Stimulated activated CD4-positive, alpha-beta T cell treated with anti-CD3 and anti-CD28 coated beads, Interleukin-4, amount 100 ng/mL, for 4 hours (primary cell): ENCODE measurements at places on chromosomes 2 and 18.
A peak's percentile ranks its signal among the peaks of the same experiment; 100 is the strongest.

DNA sequence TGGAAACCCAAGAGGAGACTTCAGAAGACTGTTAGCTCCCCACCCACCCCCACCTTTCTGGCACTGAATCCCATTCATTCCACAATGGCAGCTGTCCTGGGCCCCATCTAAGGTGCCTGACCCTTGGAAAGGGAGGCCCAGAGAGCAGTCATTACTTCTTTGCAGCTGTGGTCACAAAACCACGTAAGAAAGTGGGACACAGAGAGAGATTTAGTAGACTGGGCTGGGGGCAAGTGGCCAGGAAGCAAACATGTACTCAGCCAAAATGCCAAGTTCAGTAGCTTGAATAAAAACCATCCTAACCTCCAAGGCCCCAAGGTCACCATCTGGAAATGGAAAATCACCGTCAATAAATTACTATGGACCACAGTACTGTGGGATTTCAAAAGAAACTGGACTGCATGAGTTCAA lies 381.4 kb downstream of the TNS1 start:
- DNase-seq, result no peak

GRCh38 chr2:119196301-119197125 lies 27.1 kb upstream of the STEAP3 start:
- no peak for DNase-seq

GRCh38 chr2:88171966-88172365 lies 1.8 kb downstream of the THNSL2 start:
- no peak for DNase-seq

GRCh38 chr2:209773377-209773776 lies 1.7 kb downstream of the UNC80 start:
- no peak for DNase-seq

DNA sequence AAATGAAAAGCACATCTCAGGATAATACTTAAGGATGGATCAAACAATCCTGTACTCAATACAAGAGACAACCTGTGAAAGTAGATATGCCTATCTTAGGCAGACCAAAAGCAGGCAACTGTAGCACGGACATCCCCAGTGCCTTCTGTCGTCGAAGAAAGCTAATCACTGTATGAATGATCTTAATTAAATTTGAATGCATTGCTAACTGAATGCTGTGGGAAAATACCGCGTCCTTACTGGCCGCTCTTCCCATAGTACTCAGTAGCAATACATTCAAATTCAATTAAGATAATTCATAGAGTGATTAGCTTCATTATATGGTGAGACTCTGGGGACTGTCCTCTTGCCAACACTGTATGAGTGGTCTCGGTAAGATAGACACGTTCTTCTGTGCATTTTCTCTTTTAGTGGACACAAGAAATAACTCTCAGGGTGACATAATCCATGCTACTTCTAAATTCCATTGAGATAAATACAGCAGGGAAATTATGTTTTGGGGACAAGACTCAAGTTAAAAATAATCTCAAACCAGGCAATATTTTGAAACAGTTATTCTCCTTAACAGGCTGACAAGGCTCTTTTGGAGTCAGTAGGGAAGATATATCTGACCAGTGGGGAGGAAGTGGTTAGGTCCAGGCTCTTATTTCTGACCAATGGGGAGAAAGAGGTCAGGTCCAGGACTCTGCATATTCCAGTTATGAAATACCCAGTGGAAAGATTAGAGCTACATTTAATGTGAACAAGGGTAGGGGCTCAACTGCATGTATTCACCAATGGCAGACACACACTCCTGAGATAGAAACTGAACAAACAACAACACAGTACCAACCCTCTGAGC lies 97.3 kb downstream of the DOCK10 start:
- no peak for DNase-seq

DNA sequence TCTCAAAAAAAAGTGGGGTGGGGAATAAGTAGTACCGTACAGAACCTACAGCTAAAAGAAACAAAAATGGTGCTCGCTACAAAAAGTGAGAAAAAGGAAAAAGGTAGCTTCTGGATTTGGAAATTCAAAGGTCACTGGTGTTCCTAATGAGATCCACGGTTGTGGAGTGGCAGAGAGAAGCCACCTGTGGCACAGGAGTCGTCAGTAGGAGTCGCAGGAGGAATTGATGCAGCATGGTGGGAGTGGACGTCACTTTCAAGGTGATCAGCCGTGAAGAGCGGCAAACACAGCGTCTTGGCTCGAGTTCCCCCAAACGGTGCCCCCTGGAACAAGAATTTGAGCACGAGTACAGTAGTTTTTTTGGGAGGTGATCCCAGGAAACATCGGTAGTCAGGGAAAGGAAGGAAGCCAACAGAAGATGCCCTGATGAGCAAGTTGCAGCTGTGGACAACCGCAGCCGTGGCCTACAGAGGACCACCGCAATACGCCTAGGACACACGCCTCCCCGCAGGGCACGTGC lies 1.4 kb upstream of the TTL start:
- DNase-seq, result peak; percentile 9

GRCh38 chr2:86233436-86233835 lies 34.2 kb downstream of the MRPL35 start:
- no peak for DNase-seq

DNA sequence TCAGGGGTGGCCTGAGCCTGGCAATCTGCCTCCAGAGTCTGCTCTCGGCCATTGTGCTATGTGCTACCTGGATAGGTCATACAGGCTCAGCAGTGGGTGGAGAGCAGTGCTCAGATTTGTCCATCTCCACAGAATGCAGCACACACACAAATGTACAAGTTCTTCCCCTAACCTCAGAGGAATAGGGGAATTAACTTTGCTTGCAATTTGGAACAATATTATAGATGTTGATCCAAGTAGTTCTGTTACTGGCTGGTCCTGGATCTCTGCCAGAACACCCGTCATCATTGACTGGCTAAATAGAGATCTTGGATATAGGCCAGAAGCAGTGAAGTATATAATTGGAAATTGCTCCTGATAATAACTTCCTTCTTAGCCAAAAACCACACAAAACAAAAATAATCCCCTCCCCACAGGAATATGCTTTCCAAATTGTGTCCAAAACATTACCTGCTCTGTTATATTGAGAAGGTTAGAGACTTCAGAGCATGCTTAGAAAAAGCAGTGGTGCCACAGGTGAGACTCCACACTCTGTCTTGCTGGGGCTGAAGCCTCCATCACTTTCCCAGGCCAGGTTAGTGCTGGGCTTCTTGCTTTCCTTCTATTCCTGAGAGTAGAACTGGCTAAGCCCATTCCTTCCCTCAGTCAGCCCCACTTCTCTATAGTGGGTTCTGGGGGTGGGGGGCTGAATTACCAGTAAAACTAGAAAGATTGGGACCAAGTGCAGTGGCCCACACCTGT lies 38.8 kb downstream of the NCAPH start:
- DNase-seq, result no peak

DNA sequence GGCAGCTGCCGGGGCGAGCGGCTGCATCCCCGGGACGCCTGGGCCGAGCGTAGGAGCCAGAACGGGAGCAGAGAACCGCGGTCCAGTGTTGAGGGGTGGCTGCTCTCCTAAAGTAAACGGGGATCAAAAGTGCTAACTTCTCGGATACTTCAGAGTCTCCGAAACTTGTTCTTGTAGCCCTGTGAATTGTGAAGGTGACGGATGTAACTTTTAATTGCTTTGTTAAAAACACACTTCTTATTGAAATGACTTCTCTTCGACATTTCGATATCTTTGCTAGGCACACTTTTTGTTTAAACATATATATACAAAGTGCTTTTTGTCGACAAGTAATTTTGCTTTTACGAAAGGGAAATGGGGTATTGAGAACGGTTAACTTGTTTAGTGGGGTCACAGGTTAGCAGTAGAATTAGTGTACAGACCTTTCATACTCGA lies 540 bp downstream of the ATP9B start:
- DNase-seq, result no peak

GRCh38 chr2:30230497-30231211 lies 680 bp upstream of the LBH start:
- DNase-seq, result no peak

- no peak for DNase-seq
Observed at GRCh38 chr2:184920451-184920965, 322.2 kb downstream of the ZNF804A start.

DNA sequence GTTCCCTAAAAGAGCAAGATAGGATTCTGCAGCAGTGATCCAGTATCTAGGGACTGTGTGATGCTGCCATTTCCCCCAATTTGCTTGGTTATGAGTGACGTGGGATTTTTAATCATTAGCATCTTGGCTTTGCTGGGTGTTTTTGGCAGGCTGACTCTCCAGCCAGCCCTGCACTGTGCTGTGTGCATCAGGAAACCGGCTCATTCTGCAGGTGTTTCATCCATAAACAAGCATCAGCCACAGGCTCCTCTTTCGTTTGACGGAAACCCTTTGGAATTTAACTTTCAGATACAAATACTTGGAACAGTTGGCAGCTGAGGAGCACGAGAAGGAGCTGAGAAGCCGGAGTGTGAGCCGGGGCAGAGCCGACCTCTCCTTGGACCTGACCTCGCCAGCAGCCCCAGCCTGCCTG lies 135.9 kb downstream of the TPGS2 start:
- DNase-seq, result no peak

DNA sequence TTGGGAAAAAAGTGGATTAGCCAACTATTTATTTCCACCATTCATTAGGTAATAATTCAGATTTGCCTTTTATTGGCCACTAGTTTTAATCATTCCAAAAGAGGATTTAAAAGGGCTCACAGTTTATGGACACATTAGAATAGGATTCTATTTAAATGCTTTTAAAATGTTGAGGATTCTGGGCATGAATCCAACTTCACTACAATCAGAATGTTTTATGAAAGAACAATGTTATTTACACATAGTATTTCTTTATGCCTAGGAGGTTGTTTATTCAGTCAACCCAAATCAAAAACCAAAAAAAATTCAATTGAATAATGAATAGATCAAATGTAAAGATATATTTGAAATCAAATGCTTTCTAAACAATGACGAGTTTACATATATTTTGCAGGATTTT lies 232.2 kb downstream of the GULP1 start:
- DNase-seq, result no peak

DNA sequence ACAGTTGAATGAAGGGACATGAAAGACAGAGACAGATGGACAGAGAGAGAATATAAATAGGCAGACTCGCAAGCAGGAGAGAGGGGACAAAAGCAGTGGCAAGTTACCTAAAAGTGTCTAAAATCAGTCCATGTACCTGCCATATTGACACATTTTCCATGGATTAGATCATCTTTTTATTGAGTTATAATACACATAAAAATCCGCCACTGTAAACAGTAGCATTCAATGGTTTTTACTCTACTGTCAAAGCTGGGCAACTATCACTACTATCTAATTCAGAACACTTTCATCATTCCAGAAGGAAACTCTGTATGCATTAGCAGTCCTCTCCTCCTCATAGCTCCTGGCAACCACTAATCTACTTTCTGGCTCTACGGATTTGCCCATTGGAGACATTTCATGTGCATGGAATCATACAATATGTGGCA lies 10.1 kb downstream of the CFAP210 start:
- DNase-seq, result no peak

- DNase-seq, result no peak
Observed at GRCh38 chr2:7967707-7968405, 714.0 kb upstream of the ID2 start.

DNA sequence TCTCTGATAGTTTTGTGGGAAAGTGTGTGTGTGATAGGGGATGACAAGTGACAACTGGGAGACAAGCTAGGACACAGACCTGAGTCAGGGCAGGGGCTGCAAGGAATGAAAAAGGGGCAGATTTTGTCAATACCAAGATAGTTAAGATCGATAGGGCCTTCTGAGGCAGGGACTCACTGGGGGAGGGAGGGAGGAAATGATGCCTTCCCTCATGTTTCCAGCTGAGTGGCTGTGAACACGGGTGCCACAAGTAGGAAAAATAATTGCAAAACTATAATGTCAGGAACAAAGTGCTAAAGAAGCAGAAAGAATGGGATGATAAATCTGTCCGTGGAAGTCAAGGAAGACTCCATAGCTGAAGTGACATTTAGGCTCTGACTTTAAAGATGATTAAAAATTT lies 24.2 kb downstream of the CDH2 start:
- no peak for DNase-seq

- no peak for DNase-seq
Observed at GRCh38 chr2:234218266-234219045, 168.0 kb downstream of the SPP2 start.

DNA sequence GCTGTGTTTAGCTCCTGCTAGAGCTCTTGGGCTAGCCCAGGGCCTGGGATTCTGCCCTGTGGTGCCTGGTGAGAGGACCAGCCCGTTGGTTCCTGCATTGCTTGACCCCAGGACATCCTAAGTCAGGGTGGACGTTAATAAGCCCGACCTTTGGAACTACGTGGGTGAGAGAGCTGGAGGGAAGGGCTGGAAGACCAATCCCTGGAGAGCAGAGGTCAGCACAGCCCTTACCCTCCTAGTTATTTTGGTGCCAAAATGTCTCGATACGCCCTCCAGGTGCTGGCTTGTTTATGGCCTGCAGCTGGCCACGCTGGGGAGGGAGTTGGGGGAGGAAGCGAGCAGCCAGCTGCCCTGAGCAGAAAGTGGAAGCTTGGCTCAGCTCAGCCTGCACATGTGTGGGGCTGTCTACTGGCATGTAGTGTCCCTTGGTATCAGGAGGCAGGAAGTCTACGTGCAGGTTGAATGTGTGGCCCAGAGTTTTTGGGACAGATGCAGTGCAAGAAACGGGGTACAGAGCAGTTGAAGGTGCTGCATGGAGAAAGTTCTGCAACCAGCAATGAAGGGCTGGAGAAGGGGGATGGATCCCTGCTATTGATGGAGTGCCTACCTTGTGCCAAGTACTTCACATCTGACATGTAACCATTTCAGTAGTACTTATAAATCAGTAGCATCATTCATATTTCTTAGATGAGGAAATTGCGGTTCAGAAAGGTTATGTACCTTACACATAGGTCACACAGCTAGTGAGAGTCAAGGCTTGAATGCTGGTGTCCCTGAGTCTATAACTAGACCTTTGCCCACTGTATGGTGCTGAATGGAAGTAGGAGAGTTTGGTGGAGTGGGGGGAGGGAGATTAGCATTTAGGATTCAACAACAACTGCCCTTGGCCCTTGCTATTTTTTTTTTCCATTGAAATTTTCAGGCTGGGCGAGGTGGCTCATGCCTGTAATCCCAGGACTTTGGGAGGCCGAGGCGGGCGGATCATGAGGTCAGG lies 5.0 kb upstream of the DGKD start:
- no peak for DNase-seq

GRCh38 chr2:200509235-200509611 lies 645 bp downstream of the KCTD18 start:
- no peak for DNase-seq

DNA sequence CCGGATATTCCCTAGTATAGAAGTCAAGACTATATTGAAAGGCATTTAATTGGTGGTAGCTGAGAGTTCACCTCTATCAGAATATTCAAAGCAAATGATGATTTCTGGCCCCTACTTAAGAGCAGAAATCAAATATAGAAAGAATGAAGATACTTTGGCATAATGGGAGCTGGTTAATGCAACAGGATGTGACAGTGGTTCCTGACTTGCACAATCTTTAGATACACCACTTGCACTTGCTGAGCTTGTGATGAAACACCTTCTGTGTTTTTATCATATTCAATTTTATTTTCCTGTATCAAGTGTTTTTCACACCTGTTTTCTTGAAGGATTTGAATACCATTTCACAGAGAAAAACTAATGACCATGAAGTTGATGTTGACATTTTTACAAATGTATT lies 124.1 kb upstream of the CDH19 start:
- DNase-seq, result no peak
